CD8-positive, alpha-beta memory T cell (primary cell): ENCODE measurements at places on chromosomes 16 and 17.

DNA sequence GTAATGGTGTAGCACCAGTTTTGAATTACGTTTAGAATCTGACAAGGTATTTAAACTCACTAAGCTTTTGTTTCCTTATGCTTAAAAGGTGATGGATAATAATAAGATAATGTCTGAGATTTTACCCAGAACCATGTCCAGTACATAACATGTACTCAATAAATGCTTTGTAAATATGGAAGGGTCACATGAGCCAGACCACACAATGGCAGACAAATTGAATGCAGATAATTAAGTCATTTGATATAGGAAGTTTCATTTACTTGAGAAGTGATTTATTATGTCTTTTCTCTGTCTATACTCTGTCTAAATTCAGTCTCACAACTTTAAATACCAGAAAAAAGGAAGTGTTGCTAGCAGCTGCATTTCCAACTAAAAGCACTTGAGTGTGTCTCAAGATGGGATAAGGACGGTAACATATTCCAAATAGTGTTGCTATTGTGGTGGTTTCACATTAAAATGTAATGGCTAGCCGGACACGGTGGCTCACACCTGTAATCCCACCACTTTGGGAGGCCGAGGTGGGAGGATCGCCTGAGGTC lies 52.5 kb upstream of the DHX40 start:
- DNase-seq, result no peak

DNA sequence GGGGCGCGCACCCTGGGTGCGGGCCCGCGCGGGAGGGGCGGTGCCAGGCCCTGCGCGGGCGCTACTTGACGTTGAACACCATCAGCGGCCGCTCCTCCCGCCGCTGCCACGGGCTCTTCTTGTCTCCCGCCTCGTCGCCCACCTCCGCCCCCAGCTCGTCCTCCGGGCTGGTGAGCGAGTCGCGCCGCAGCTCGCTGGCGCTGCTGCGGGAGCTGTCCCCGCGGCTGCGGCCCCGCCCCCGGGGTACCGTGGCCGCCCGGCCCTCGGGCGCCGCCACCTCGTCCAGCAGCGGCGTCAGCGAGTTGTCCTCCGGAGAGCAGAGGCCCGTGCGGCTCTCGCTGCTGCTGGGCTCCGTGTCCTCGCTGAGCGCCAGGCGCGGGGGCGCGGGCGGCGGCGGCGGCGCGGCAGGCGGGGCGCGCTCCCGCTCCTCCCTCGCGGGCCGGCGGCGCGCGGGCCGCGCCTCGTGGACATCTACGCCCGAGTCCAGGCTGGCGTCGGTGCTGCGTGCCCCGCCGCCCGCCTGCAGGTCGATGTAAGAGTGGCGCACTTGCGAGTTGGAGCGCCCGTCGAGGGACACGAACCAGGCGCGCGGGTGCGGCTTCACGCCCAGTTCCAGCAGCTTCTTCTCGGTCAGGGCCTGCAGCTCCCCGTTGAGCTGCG lies 8.7 kb downstream of the GRN start:
- DNase-seq, result no peak

- peak; percentile 80 for DNase-seq
These were observed 3.3 kb upstream of the TRARG1 start for GRCh38 chr17:1275962-1276736.

DNA sequence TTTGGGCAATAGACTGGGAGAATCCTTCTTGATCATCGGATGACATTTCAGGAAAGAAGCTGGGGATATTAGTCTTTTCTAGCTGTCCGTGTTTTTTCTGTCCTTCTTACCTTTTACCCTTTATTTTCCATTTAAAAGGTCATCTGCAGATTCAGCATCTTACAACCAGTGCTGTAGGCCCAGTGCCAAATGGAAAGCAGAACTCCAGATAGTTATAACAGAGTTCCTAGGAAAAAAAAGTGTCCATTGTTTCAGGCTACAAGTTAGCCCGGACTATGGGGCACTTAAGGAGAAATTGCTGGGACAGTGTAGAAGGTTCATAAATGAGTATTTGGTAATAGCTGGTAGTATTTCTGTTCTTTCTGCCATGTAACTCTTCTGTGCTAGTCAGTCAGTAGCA lies 28.4 kb downstream of the LDHD start:
- DNase-seq, result no peak

DNA sequence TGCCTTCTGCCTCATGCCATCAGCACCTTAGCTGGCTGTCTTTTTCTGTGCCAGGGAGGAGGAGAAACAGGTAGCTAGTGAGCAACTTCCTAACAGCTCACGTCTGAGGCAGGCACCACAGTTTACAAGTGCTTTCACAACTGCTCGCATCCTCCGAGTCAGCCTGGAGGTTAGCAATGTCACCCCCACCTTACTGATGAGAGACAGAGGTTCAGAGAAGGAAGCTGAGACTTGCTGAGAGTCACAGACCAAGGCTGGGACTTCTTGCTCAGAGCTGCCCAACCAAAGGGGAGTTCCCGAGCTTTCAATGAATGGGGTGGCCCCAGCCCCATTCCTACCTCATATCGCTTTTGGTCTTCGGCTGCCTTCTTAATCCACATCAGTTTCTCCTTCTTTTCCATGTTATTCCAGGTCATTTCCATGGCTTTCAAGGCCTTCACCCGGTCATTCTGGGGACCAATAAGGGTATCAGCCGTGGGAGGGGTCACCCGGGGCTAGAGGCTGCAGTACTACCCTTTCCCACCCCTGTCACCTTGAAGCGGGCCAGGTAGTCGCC lies 9.6 kb downstream of the UBTF start:
- no peak for DNase-seq

DNA sequence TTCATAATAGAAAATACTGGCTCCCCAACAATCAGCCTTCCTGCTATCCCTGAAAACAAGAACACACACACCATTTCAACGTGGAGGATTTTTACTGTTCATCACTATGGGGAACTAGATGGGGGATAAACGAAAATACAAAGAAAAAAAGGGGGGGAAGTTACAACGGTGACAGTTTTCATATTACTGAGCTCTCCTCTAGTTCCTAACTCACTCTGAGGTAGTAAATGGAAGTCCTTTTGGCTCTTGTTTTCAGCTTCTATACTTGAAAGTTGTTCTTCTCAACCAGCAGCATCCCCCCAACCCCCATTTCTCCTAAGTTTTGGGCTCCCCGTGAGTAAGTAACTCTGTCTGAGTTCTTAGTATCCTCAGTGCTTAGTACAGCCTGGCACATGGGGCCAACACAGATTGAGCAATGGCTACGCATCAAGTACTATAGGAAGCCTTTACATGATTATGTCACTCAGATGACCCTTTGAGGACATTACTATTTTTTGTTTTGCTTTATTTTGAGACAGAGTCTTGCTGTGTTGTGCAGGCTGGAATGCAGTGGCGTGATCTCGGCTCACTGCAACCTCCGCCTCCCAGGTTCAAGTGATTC lies 4.2 kb upstream of the CORO7 start:
- DNase-seq, result no peak

- DNase-seq, result peak; percentile 5
These were observed 65.9 kb upstream of the IRX6 start for GRCh38 chr16:55257966-55258613.

DNA sequence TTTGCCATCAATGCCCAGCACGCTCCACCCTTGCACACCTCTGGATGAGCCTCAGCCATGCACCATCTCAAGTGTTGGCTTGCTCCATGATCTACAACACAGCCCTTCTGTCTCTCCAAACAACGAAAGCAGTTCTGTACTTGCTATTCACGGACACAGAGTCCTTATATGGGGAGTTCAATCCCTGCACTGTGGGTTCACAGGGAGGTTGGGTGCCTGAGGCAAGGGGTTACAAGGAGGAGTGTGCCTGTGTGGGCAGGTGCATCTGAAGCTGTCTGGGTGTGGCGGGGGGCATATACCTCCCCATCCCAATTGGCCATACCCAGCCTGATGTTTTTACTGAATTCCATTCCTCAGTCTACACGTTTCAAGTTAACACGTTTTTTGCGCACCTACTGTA lies 5.6 kb downstream of the RUNDC3A start:
- DNase-seq, result no peak

- DNase-seq, result no peak
These were observed 10.1 kb upstream of the SLC25A39 start for GRCh38 chr17:44334727-44335126.

GRCh38 chr17:14303343-14304221 lies 2.7 kb downstream of the HS3ST3B1 start:
- peak; percentile 16 for DNase-seq

GRCh38 chr16:26736084-26736483 lies 330.6 kb upstream of the C16orf82 start:
- DNase-seq, result no peak

DNA sequence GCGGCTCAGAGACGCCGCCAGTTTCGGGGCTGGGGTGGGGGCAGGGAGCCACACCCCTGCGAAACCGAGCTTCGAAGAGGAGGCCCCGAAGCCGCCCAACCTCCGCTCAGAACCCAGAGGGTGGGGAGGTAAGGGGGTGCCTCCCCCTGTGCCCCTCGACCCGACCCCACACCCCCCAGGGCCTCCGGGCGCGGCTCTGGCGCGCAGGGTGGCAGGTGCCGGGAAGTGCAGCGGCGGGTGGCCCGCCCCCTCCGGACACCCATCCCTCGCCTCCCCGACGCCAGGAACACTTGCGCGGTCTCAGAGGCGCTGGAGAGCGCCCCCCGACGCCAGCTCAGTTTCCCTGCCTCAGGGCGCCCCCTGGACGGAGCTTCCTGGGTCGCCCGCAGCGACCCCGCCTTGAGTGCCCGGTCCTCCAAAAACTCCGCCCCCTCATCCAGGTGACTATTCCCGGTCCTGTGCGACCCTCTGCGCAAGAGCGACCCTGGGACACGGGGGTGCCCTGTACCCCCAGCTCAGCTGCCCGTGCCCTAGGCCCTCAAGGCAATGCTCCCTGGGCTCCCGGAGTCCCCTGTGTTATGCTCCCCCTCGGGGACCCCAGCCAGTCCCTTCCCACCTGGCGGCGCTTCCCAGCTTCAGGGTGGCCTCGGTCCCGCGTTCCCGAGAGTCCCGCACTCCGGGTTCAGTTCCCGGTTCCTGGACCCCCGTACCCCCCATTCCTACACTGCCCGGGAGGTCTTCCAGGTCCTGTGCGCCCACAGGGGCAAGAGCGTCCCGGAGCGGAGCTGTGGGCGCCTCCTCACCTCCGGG lies 562 bp downstream of the PPL start:
- DNase-seq, result no peak

GRCh38 chr17:21066394-21066793 lies 23.6 kb upstream of the USP22 start:
- no peak for DNase-seq
